ENCODE measurements at places on chromosomes 5 and 9. TPM values are rescaled to one million over a fixed set of nuclear protein-coding genes. Genes with fewer than 3 reads are reported as not detected.
A peak's percentile ranks its signal among the peaks of the same experiment; 100 is the strongest.

- H3K4me3 ChIP-seq, result no peak overlapping the region
- H3K27ac ChIP-seq, result no peak overlapping the region
- no peaks in the 10 kb centered on the region for H3K27me3 ChIP-seq
- no peak for DNase-seq
These were observed 46.8 kb upstream of the CD180 start for GRCh38 chr5:67243349-67243748.

- no peak overlapping the region for H3K4me3 ChIP-seq
- no peak for DNase-seq
- H3K36me3 ChIP-seq, result peaks cover 4% of the 10 kb centered on the region
- H3K27me3 ChIP-seq, result no peaks in the 10 kb centered on the region
- H3K27ac ChIP-seq, result peak overlapping the region; percentile 16
These were observed 21.7 kb downstream of the CCL28 start for GRCh38 chr5:43390471-43390870.

- no peaks in the 10 kb centered on the region for H3K4me1 ChIP-seq
- H3K27ac ChIP-seq, result no peak overlapping the region
These were observed 134.7 kb downstream of the COL23A1 start for GRCh38 chr5:178455480-178455835.

- H3K27ac ChIP-seq, result no peak overlapping the region
- H3K4me3 ChIP-seq, result no peak overlapping the region
- no peaks in the 10 kb centered on the region for H3K36me3 ChIP-seq
- DNase-seq, result no peak
These were observed 408.9 kb upstream of the SMARCA2 start for GRCh38 chr9:1606253-1606652.

GRCh38 chr9:89811356-89811755 is 206.5 kb downstream of the GADD45G start:
- DNase-seq, result no peak
- H3K4me3 ChIP-seq, result no peak overlapping the region
- H3K36me3 ChIP-seq, result peaks cover 2% of the 10 kb centered on the region
- peaks cover 16% of the 10 kb centered on the region for H3K27me3 ChIP-seq
- peaks cover 7% of the 10 kb centered on the region for H3K4me1 ChIP-seq
- no peak overlapping the region for H3K27ac ChIP-seq

DNA sequence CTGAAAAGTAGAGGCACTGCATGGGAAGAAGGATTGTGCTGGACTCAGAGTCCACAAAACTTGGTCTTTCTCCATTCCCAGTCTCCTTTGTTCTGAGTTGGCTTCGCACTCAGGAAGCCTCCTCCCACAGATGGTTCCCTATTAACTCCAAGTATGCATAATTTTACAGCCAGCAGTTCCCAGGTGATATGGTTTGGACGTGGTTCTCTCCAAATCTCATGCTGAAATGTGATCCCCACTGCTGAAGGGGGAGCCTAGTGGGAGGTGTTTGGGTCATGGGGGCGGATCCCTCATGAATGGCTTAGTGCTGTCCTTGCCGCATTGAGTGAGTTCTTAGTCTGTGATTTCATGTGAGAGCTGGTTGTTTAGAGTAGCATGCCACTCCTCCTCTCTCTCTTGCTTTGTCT is 86.6 kb downstream of the FEM1C start:
- H3K27ac ChIP-seq, result no peak overlapping the region
- H3K27me3 ChIP-seq, result peaks cover 32% of the 10 kb centered on the region
- H3K4me3 ChIP-seq, result no peak overlapping the region
- DNase-seq, result no peak
- H3K36me3 ChIP-seq, result no peaks in the 10 kb centered on the region

DNA sequence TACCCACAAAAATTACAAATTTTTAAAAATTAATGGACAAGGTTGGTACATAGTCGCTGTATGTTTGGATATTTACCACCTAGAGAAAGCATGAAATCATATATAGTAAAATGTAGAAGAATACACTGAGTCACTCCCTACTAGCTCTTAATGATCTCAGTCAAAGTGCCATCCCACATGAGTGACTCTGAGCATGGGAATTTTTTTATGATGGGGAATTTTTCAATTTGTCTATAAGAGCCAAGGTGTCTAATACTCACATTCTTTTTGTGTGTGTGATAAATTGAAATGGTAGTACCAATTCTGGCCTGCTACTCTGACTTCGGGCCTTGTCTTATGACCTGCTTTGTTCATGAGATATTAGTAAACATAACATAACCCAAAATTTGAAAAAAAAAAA is 483.2 kb downstream of the CDH10 start:
- H3K36me3 ChIP-seq, result no peaks in the 10 kb centered on the region
- no peaks in the 10 kb centered on the region for H3K4me1 ChIP-seq
- no peak for DNase-seq
- no peaks in the 10 kb centered on the region for H3K27me3 ChIP-seq
- no peak overlapping the region for H3K27ac ChIP-seq

- H3K4me1 ChIP-seq, result no peaks in the 10 kb centered on the region
- H3K36me3 ChIP-seq, result no peaks in the 10 kb centered on the region
- peaks cover 7% of the 10 kb centered on the region for H3K27me3 ChIP-seq
- H3K27ac ChIP-seq, result no peak overlapping the region
- H3K4me3 ChIP-seq, result no peak overlapping the region
- DNase-seq, result no peak
These were observed 434.7 kb downstream of the DTWD2 start for GRCh38 chr5:118553662-118554061.

PDLIM4 gene
- not detected for total RNA-seq

PCDHGA11 gene
- not detected for total RNA-seq
